ENCODE measurements at places on chromosomes 7 and 10. TPM values are rescaled to one million over a fixed set of nuclear protein-coding genes. Genes with fewer than 3 reads are reported as not detected.

DNA sequence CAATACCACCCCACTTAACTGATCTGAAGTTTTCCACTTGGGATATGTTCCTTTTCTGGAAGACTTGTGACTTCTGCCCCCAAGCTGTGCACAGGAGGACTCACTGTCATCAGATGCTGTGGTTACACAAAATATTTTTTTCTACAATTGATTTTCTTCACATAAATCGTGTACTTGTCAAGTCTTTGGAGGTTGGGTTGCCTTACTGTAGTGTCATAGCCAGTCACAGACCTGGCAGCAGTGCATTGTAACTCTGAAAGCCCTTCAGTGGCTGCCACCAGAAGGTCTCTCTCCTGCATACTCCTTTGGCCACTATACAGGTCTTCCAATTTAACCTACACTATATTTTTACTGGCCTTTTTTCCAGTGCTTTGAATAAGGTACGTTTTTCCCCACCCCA is 73.2 kb downstream of the SDK1 start:
- DNase-seq, result no peak

GRCh38 chr7:2873146-2873545 is 29.0 kb upstream of the GNA12 start:
- DNase-seq, result peak; percentile 54

- peak; percentile 76 for DNase-seq
Measured at GRCh38 chr10:110416776-110417711, 80.7 kb upstream of the DUSP5 start.

- no peak for DNase-seq
Measured at GRCh38 chr10:33482486-33482885, 148.0 kb upstream of the NRP1 start.

The ANLN gene
- 132 TPM for total RNA-seq
